Renal cortex interstitium (tissue), 15 donors: ENCODE measurements at places on chromosomes 5 and 9. TPM values are rescaled to one million over a fixed set of nuclear protein-coding genes. Genes with fewer than 3 reads are reported as not detected.
A peak's percentile ranks its signal among the peaks of the same experiment; 100 is the strongest.

DNA sequence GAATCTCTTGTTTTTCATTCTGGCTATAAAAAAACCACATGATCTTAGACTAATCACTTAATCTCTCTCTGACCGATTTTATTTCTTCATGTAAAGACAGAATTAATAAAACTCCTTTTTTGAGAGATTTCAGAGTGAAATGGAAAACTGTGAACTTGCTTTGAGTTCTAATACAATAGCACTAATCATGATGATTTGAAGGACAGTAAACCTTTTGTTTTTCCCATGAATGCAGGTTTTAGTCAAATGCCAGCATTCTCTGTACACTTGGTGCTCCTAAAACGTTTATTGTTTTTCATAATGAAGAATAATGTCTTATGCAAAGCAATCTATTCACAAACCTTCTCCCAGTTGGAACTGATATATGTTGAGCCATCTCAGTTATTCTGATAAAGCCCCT is 86.8 kb downstream of the SLC24A2 start:
- DNase-seq: no peak

CDH6 gene
- polyA plus RNA-seq: 54.4 TPM

DNA sequence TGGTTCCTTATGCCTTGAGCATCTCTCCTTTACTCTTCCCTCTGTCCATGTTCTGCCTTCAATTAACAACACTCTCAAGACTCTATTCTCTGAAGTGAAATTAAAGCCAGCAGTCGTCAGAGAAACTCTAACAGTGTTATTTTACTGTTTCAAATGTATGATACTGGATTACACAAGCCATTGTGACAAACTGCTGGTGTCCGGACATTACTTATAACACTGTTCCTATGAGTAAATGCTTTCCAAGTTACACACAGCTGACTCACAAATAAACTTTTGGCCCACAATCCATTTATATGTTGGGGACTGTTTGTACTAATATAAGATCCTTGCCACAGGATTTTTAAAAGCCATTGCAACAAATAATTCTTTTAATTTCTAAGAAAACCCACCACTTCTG is 63.2 kb upstream of the GHR start:
- DNase-seq: peak; percentile 5

CCL27 gene
- 0.59 TPM for polyA plus RNA-seq

GRCh38 chr5:160458806-160459800 is 37.4 kb downstream of the PTTG1 start:
- no peak for DNase-seq

PCDHB14 gene
- polyA plus RNA-seq: 11.6 TPM

GRCh38 chr5:141809380-141810096 is 68.7 kb downstream of the PCDH1 start:
- DNase-seq: no peak

DND1 gene
- 0.76 TPM for polyA plus RNA-seq

DNA sequence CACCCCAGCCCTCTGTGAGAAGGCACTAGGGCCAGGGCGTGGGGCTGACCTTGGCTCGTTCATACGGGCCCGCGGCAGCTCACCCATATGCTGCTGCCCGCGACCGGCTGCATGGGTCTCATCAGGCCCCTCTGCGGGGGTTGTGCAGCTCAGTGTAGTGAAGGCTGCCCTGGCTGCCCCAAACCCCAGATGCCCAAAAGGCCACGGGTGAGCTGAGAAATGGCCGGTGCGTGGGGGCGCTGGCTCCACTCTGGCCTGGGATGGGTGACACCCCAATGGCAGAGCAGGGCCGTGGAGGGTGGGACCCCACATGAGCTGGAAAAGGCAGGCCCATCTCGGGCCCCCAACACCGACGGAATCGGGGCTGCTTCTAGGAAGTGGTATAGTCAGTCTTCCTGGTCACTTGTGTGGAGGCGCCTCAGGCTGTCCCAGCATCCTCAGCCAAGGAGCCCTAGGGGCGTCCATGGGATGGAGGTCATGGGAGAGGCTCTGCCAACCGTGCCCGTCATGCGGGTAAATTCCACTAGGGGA is 19.4 kb upstream of the LRRC14B start:
- DNase-seq: no peak

- DNase-seq: no peak
These were observed 181.7 kb downstream of the ERCC6L2 start for GRCh38 chr9:96057155-96057554.

DNA sequence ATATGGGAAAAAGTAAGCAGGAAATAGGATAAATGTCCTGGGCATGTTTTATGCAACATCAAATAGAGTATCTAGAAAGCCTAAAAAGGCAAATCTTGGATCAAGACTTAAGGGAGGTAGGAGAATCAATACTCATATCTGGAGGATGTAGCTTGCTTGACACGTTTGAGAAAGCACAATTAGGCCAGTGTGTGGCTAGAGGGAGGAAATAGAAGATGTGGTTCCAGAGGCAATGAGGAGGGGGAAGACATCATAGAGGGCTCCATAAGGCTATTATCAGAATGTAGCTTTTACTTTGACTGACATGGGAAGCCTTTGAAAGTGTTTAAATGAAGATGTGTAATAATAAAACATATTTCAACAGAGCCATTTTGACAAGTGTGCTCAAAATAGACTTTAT is 200.7 kb upstream of the CDH12 start:
- no peak for DNase-seq

TSTD2 gene
- polyA plus RNA-seq: 30.3 TPM

DNA sequence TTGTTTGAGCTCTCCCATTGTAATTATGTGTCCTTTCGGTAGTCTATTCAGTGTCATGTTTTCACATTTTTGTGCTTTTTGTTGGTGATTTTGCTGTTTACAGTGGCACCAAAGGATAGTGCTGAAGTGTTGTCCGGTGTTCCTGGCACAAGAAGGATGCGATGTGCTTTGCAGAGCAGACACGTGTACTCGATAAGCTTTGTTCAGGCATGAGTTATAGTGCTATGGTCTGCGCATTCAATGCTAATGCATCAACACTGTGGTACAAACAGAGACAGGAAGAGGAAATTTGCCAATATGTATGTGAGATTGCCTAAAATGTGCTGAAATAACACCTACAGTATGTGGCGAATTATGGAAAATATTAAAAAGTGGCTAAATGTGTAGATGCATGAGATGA is 913.4 kb upstream of the ACO1 start:
- DNase-seq: no peak

DNA sequence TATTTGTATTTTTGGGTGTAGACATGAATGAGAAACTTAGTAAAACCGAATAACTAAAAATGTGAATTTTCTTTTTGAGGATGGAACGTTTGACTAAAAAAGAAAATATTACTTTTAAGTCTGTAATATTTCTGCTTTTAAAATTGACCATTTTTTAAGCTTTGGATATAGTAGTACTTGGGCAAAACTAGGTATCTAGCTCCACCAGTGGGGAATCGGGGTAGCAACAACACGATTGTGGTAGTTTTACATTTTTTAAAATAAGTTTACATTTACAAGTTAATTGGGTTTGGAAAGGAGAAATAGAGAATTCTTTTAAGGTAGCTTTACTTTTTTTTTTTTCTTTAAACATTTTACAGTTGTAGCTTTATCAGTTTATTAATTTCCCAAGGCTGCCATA is 154.4 kb downstream of the MAN2A1 start:
- DNase-seq: no peak

GRCh38 chr9:86354011-86354817 is at the start of gene TUT7:
TSS of gene TUT7 (minus strand) at chr9:86354410. CDS start at chr9:86353199, 1,211 bp downstream.
- peak; percentile 92 for DNase-seq

- DNase-seq: no peak
These were observed 59.0 kb upstream of the UBAC1 start for GRCh38 chr9:136020206-136020605.

GRCh38 chr9:126057121-126057825 is 269.4 kb upstream of the MVB12B start:
- DNase-seq: no peak

- DNase-seq: no peak
These were observed 60.9 kb upstream of the ABL1 start for GRCh38 chr9:130774183-130774582.

MYO10 gene
- 61.3 TPM for polyA plus RNA-seq

GRCh38 chr9:136545692-136545964 is 220 bp downstream of the NOTCH1 start:
- DNase-seq: no peak

DNA sequence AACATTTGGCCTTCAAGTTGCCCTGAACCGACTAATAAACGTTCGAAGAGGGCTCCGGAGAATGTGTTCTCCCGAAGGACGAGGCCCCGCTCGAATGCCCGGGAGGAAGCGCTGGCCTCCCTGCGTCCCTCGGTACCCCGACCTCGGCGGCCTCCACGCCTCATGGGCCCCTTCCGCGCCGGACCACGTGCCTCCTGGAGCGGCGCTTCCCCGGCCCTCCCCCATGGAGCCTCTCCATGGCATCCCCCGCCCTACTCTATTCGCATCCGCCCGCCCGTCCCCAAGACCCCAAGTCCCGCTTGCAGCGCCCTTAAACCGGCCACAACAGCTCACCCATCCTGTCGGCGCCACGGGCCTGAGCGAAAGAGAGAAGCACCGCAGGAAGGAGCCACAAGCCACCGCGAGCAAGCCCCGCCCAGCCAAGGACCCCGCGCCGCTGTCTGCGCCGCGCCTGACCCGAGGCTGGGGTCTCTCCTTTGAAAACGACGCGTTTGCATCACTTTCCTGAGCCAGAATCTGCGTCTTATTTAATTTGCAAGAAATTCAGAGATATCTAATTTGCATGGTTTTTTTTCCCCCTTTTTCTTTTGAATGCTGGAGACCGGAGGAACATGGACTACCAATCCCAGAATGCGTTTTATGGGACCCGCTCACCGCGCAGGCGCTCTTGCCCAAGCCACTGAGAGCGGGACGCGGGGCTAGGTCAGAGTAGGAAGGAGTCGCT is at the start of gene RPS23:
RPS23 (minus strand) TSS at position 368 of the 724 bp plus-strand sequence; CDS start at position 337, 31 bp downstream.
- peak; percentile 93 for DNase-seq

NKD2 gene
- polyA plus RNA-seq: 29.6 TPM

GPR151 gene
- not detected for polyA plus RNA-seq

PTTG1 gene
- 81.7 TPM for polyA plus RNA-seq

PCDHA1 gene
- not detected for polyA plus RNA-seq

DNA sequence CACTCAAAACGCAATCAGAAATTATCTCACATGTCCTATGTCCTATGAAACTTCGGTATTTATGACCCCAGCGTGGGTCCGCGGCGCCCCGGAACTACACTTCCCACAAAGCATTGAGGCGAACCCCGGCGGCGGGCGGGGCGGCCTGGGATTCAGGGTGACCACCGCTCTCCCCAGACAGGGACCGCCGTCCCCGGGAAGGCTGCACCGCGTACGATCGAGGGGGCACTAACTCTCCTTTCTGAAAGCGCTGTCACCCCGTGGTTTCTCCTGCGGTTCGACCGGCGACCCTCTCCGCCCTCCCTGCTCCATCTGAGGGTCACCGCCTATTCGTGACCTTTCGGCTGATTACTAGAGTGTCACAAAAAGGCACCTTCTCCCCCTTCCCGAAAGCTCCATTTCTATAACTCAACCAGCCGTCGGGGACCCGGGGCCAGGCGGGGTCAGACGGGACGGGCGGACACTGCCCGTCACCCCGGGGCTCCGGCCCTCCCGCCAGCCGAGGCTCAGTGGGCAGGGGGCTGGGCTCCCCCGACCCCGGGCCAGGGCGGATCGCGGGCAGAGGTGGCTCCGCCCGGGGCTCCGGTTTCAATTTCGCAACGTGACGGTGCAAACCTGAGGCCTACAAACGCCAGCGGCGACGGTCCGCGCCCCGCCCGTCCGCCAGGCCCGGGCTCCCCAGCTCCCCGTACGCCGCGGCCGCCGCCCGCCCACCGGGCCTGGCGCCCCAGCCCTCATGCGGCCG is 1.3 kb downstream of the ECPAS start:
- DNase-seq: peak; percentile 67

GRCh38 chr9:29285818-29286217 is 1712.5 kb upstream of the C9orf72 start:
- DNase-seq: no peak

DNA sequence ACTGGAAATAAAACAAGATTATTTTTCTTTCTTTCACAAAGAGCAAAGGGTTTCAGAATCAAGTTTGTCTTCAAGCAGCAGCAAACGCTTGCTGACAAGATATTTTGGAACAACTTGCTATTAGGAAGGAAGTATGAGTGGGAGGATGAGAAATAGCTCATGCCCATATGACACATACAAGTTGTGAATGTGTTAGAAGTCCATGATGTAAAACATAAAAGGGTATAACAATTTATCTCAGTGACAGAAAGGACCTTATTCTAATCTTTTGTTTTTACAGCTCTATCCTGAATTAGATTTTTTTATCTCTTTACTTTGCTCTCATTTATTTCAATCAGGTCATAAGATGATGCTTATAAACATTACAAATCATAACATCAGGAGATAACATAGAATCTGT is 516.6 kb upstream of the MEF2C start:
- DNase-seq: no peak

SFXN1 gene
- polyA plus RNA-seq: 46.5 TPM

DNA sequence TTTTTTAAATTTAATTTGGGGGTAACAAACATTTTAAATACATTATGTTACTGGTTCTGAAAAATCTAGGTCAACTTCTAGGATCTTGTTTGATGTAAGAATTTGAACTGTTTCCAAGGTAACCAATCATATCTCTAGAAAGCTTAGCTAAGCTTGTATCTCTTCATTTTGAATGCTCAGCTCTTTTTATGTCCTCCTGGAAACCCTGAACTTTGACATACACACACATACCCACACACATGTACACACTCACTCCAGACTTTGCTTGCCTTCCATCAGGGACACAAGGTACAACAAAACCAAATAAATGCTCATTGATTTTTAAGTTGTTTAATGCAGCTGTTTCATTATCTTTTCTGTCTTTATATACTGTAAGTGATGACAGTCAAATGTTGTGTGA is 178.5 kb downstream of the RAB3C start:
- no peak for DNase-seq

GRCh38 chr9:116635908-116636307 is 51.2 kb upstream of the TRIM32 start:
- DNase-seq: no peak

MRPS30 gene
- polyA plus RNA-seq: 65.1 TPM

SPAG8 gene
- polyA plus RNA-seq: 4.8 TPM

DNA sequence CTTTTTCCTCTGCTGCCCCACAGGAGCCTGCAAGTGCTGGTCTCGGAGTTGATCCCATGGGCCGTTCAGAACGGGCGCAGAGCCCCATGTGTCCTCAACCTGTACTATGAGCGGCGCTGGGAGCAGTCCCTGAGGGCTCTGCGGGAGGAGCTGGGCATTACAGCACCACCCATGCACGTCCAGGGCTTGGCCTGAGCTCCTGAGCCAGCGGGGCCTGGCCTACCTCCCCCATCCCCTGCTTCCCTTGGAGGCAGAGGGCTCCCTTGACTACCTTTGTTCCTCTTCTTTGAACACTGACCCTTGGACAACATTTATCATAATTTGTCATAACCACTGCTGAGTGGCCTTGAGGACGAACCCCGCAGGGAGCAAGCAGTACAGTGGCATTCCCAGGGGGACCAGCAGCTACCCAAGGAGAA is 6.9 kb upstream of the SLC27A4 start:
- no peak for DNase-seq

- no peak for DNase-seq
These were observed 69.9 kb downstream of the DAPK1 start for GRCh38 chr9:87567571-87567970.

GRCh38 chr9:79049371-79049770 is 522.4 kb upstream of the TLE4 start:
- no peak for DNase-seq
